ENCODE measurements at places on chromosomes 7 and 10.

GRCh38 chr7:2959828-2960599, 83.7 kb downstream of the CARD11 start:
- DNase-seq: no peak

DNA sequence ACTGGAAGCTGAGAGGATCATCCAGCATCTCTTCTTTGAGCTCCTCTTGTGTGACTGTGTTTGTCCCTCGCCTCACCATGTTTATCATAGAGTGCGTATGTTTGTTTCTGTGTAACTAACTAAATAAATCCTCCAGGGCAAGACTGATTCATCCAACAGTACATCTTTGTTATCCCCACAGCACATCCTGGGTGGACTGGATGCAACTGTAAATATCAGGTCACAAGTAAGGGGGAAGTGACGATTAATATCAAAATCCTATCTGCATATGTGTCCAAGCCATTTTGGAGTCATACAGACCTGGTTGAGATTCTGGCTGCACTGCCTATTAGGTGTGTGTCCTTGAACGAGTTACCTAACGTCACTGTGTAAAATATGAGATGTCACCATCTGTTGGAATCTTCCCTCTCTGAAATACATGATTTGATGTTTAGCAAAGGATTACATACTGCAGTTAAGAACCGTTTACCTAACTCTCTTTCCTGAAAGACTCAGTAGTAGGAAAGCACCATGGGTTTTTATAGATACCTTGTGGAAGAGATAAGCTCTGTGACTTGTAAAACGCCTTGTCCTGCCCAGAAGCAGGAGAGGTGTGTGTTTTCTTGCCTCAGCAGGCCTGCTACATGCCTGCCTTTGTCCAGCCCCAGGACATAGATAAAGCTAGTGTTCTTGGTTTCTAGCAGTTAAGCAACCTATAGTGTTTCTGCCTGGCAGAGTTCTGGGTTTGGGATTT, 25.8 kb downstream of the WBP1L start:
- no peak for DNase-seq

GRCh38 chr7:34087892-34088891, 182.9 kb downstream of the BMPER start:
- no peak for DNase-seq

GRCh38 chr7:126948664-126949063, 304.1 kb downstream of the GRM8 start:
- DNase-seq: no peak

DNA sequence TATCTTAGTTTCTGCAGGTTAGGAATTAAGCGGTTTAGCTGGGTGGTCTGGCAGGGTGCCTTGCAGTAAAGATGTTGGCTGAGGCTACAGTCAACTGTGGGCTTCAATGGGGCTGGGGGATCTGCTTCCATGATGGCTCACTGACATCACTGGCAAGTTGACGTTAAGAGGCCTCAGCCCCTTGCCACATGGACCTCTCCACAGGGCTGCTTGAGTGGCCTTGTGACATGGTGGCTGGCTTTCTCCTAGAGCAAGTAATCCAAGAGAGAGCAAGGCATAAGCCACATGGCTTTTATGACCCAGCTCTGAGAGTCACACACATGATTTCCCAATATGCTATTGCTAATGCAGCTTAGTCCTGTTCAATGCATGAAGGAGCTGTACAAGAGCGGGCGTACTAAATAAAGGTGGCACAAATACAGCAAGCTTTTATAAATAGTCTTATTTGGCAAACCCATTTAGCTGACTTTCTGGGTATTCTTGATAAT, 109.1 kb downstream of the SEPTIN7 start:
- no peak for DNase-seq

Measured in C1 segment of cervical spinal cord (tissue), 14 donors.